ENCODE measurements at places on chromosomes 2 and 18. TPM values are rescaled to one million over a fixed set of nuclear protein-coding genes. Genes with fewer than 3 reads are reported as not detected.
A peak's percentile ranks its signal among the peaks of the same experiment; 100 is the strongest.

DNA sequence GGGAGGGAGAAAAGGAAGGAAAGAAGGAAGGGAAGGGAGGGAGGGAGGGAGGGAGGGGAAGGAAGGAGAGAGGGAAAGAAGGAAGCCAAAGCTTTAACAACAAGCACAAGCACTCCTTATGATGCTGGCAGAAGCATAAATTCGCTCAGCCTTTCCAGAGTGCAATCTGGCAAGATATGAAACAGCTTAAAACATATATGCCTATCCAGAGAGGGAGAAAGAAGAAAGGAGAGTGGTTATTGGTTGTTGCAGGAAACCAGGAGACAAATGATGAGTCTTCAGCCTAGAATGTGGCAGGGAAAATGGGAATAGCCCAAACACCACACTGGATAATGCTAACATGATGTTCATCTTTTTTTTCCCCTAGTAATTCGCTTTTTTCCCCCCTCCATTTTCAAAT lies 64.0 kb downstream of the STPG4 start:
- DNase-seq = no peak

GRCh38 chr18:830315-830901 lies 18.4 kb upstream of the YES1 start:
- no peak for DNase-seq

GRCh38 chr2:7609556-7609955 lies 692.3 kb downstream of the RNF144A start:
- no peak for DNase-seq

DNA sequence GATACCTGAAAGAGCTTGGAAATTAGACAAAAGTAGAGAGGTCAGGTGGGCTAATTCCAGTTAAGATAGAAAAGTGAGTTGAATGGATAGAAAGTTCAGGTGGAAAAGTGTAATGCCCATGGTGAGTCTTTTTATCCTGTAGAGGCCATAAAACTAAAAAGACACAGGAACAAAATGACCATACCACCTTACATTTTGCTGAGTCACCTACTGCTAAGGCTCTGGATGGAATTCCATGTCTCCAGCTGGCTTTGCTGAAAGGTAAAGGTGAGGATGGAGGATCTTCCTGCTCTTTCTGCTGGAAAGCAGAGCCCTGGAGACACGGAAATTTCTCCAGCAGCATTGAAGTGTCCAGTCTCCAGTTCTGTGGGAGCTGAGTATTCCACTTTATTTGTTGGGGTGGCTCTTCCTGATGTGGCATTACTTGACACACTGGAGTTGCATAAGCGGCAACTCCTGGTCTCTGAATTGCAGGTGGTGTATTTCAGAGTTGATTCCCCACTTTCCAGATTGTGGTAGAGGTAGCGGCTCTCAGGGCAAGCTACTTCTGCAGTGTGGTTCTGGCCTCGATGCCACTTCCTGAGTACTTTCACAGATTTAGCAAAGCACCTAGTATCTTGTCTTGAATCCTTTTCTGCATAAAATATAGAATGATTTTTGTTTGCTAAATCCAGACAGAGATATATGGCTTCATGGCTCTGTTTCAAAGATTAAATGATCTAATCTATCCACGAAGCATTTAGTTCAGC lies 10.7 kb downstream of the IL1RL2 start:
- no peak for DNase-seq

GRCh38 chr2:157443795-157444640 lies at the start of gene CYTIP:
Gene CYTIP, minus strand, starts transcription at chr2:157444089. Its CDS starts 69 bp downstream, at chr2:157444020.
- no peak for DNase-seq

- no peak for DNase-seq
Measured at GRCh38 chr2:231378026-231378722, 17.3 kb upstream of the B3GNT7 start.

GRCh38 chr18:49967636-49968313 lies 154.4 kb upstream of the ACAA2 start:
- no peak for DNase-seq

DNA sequence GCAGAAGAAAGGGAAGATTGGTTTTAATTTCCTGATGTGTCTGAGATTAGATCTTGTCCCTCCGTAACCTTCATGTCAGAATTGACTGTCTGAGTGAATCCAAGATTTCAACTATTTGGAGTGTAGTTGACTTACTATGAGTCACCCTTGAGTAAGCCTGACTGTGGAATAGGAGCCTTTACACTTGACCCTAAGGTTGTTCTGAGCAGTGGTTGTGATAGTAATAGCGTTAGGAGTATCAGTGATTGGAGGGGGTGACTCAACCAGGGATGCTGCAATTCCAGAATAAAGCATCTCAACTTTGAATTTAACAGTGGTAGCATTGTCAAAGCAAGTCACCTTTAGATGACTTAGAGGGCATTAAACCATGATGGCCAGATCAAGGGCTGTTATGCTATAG lies 979.5 kb upstream of the FAM98A start:
- DNase-seq = no peak

- no peak for DNase-seq
Measured at GRCh38 chr2:70094978-70095719, 7.9 kb downstream of the PCBP1 start.

DNA sequence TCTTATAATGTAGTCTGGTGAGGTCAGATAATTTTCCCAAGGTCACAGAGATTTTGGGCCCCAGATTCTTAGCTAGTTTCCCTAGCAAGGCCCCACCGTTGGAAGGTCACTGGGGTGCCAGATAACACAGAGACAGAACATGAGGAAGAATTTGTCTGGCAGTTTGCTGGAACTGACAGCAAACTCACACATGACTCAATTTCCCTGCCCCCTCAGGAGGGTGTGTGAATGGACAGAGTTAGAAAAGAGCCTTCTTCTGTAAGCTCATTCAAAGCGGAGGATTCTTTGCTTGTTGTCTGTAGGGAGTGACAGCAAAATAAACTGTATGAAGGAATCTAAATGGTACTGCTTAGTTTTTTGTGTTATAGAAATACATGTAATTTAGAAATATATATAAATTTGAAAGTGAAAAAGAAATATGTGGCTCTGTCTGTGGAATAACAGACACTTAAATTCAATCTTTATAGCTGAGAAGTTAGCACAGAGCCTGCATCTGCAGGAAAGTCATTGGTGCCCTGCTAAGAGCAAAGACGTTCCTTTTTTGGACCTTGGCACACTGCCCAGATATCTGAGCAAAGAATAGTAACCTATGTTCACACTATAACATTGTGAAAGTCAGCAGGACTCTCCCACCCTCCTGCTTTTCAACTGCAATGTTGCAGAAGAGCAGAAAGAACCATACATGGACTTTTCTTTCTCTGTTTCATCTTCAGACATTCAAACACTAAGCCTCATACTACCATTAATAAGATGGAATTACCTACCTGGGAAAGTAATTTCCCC lies 2.1 kb downstream of the MDH1 start:
- no peak for DNase-seq

DNA sequence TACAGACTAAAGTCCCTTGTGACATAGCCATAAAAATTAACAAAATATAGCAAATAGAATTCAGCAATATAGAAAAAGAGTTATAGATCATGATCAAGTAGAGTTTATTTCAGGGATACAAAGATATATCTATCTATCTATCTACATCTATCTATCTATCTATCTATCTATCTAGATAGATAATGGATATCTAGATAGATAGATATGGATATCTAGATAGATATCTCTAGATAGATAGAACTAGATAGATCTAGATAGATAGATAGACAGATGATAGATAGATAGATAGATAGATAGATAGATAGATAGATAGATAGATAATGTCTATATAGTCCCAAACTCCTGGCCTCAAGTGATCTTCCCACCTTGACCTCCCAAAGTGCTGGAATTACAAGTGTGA lies 17.3 kb upstream of the CHMP3 start:
- DNase-seq = no peak

GRCh38 chr2:5690286-5690685 lies 1.9 kb upstream of the SOX11 start:
- peak; percentile 9 for DNase-seq

DNA sequence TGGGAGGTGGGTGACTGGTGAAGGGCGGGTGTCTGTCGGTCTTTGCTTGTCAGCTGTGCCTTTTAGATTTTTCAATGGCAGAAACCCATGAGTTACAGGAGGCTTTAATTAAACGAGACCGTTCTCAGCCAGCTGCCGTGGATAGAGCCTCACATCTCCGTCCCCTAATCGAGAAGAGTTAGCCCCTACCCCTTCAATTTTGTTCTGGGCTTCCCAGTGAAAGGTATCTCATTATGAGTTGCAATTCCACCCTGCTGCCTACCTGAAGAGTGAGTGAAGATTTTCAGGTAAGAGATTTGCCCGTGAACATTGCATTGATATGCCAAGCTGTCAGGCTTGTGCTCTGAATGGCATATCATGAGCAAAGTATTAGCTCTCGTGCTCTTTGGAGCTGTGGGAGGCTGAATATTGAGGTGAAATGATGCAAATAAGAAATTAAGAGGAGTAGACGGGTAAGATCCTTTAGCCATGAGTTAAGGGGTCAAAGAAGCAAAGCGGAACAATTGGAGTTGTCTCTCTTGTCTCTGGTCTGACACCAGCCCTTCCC lies 118.7 kb upstream of the MSTN start:
- DNase-seq = no peak

DNA sequence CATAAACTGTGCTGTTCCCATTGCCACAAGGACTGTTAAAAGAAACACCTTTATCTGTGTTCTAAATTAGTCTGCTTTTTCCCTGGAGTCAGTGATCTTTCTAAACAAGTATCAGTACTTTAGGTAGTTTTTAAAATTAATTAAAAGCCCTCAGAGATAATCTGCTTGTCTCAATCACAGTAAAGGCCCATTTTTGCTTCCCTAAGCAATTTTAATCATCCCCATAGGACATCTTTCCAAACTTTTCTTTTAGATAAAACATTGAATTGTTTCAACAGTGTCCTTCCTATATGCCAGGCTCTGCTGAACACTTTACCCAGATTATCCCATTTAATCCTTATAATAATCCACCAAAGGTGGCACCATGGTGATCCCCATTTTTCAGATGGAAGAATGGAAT lies 3.9 kb downstream of the ERICH2 start:
- DNase-seq = no peak

DNA sequence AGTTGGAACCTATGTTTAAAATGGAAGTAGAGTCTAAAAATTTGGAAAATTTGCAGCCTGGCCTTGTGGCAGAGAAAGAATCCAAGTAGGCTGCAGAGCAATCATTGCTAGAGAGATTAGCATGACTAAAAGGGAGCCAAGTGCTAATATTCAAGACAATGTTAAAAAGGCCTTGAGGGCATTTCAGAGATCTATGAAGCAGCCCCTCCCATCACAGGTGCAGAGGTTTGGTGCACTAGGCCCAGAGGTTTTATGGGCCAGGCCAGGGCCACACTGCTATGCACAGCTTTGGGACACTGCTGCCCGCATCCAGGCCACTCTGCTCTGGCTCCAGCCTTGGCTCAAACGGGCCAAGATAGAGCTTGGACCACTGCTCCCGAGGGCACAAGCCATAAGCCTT lies 6.7 kb upstream of the IL1A start:
- no peak for DNase-seq

- DNase-seq = no peak
Measured at GRCh38 chr18:74082742-74083556, 64.7 kb downstream of the FBXO15 start.

- no peak for DNase-seq
Measured at GRCh38 chr18:29626094-29626493, 1416.4 kb downstream of the DSC3 start.

GRCh38 chr18:32391126-32391525 lies 79.6 kb downstream of the GAREM1 start:
- DNase-seq = no peak

DNA sequence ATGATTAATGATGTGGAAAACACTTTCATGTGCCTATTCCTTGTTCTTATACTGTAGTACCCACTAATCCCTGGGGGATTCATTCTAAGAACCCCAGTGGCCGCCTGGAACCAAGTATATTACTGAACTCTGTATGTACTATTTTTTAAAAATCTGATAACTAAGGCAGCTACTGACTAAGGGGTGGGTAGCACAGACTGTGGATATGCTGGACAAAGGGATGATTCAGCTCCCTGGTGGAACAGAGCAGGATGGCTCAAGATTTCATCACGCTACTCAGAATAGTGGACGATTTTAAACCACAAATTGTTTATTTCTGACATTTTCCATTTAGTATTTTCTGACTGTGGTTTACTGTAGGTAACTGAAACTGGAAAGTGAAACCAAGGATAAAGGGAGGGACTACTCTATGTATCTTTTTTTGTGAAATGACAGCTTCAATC lies 41.8 kb upstream of the CDC42EP3 start:
- DNase-seq = no peak

DNA sequence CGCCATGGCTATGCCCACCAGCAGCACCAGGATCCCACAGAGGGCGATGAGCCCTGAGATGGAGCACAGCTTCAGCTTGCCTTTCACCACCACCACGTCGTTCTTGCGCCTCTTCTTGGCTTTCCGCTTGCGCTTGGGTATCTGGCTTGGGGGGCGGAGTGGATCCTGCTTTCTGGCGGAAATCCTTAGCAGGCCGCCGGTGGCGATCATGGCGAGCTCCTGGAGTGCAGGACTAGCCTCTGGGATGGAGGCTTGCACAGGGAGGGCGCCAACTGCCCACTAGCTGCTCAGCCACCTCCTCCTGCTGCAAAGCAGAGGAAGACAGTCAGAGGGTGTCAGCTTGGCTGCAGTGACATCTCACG lies 3.5 kb downstream of the TMEM200C start:
- DNase-seq = no peak

- no peak for DNase-seq
Measured at GRCh38 chr2:153133716-153134115, 344.8 kb downstream of the RPRM start.

DNA sequence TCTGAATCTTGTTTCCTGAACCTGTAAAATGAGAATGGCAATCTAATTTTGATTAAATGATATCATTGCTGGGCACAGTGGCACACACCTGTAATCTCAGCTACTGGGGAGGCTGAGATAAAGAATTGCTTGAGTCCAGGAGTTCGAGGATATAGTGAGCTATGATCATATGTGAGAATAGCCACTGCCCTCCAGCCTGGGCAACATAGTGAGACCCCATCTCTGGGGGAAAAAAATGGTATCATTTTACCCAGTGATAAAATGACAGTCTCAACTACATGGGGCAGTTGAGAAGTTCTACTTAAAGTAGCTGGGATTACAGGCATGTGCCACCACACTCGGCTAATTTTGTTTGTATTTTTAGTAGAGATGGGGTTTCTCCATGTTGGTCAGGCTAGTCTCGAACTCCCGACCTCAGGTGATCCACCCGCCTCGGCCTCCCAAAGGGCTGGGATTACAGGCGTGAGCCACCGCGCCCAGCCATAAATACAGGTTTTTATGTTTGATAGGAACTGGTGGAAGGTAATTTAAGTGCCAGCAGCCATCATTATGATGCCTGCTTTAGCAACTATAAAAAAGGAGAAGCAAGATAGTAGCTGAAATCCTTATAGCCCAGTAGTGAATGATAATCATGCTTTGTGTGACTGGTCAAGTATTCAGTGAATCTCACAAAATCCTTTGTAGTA lies 17.0 kb downstream of the BZW1 start:
- DNase-seq = no peak

The PARD3B gene
- total RNA-seq = 15.9 TPM

The CD207 gene
- total RNA-seq = not detected

The FAM168B gene
- 154 TPM for total RNA-seq

The SAG gene
- not detected for total RNA-seq

The MAPK4 gene
- total RNA-seq = 9.3 TPM

The AAK1 gene
- total RNA-seq = 48.0 TPM

The AFG3L2 gene
- total RNA-seq = 55.3 TPM

The NLRC4 gene
- total RNA-seq = not detected

The NT5C1B gene
- not detected for total RNA-seq

Measured in neural crest cell (in vitro differentiated cells).